ENCODE measurements at places on chromosomes 3 and 15. TPM values are rescaled to one million over a fixed set of nuclear protein-coding genes. Genes with fewer than 3 reads are reported as not detected.

Gene ITPKA
- 1.2 TPM for total RNA-seq

Gene OR4F15
- not detected for total RNA-seq

- H3K4me3 ChIP-seq: peak overlapping the region; percentile 77
- peak; percentile 47 for DNase-seq
- no peak overlapping the region for H3K27ac ChIP-seq
- peaks cover 17% of the 10 kb centered on the region for H3K4me1 ChIP-seq
- H3K27me3 ChIP-seq: peaks cover 62% of the 10 kb centered on the region
Measured at GRCh38 chr15:25862472-25863110, 536 bp downstream of the ATP10A start.

DNA sequence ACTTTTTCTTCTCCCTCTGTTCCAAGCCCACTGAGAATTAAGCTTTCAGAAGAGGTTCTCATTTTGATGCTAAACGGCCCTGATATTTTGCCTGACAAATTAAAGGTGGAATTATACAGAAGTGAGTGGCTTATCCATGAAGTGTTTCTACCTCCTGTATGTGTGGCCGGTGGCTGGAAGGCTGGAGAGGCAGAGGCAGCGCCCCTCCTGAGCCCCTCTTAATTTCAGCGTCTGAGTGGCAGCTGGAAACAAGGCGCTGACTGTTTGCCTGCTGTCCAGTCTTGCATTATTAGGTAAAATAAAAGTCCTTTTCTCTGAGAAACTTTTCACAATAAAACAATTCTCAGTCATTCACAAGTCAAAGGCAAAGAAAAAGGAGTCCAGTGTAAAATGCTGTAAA, 685.7 kb downstream of the MCTP2 start:
- H3K4me1 ChIP-seq: no peaks in the 10 kb centered on the region
- no peak overlapping the region for H3K4me3 ChIP-seq
- DNase-seq: no peak
- H3K27ac ChIP-seq: no peak overlapping the region

DNA sequence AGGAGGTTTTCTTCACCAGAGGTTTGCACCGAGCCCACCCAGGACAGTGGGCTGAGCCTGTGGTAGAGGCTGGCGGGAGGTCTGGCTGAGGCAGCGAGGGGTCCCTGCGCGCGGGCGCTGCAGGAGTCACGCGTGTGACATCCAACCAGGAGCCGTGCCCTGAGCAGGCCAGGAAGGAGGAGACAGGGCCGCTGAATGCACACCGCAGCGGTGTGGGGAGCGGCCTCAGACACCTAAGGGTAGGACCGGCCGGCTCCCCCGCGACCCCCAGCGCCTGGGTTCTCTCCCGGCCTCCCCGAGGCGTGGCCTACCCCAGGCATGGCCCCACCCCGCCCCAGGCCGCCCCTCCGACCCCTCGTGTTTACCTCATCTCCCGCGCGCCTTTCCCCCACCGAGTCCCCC, 412 bp downstream of the SLC41A3 start:
- H3K36me3 ChIP-seq: peaks cover 23% of the 10 kb centered on the region
- H3K4me3 ChIP-seq: peak overlapping the region; percentile 91
- H3K27me3 ChIP-seq: peaks cover 12% of the 10 kb centered on the region
- DNase-seq: peak; percentile 52
- peaks cover 13% of the 10 kb centered on the region for H3K4me1 ChIP-seq
- no peak overlapping the region for H3K27ac ChIP-seq

DNA sequence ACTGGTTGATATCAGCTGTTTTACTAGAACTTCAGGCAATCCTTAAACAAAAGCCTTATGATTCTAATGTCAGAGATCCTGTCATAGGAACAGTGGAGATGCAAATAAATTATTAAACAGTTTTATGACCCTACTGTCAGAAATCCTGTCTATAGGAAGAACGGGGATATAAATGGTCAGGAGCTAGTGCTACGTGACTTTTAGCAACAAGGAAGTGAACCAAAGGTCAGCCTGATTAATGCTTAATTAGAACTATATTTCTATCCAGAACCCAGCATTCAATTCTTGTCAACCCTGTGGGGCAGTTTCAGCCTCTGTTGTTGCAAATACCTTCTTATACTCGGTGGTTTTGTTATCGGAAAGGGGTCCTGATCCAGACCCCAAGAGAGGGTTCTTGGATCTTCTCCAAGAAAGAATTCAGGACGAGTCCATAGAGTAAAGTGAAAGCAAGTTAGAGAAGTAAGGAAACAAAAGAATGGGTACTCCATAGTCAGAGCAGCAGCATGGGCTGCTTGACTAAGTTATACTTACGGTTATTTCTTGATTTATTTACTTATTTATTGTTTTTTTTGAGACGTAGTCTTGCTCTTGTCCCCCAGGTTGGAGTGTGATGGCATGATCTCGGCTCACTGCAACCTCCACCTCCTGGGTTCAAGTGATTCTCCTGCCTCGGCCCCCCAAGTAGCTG, 59.9 kb upstream of the RNU6-1 start:
- H3K4me1 ChIP-seq: peaks cover 10% of the 10 kb centered on the region
- H3K27me3 ChIP-seq: no peaks in the 10 kb centered on the region
- DNase-seq: no peak
- no peak overlapping the region for H3K4me3 ChIP-seq
- H3K36me3 ChIP-seq: peaks cover 22% of the 10 kb centered on the region
- H3K27ac ChIP-seq: no peak overlapping the region

DNA sequence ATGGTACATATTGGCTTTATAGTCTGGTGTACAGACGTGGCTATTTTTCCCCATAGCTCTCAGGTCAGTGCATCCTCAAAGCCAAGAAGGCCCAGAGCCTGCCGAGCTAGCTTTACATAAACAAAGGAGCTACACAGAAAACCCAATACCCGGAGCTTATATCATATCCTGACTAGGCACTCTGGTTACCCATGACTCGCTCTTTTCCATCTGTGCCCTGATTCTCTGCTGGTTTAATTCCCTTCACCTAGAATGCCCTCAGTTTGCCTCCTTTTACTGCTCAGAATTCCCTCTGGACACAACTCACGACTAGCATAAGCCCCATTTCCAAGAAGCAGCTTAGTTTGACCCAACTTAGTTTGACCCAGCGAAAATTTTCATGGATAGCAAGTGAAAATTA, 110.8 kb downstream of the TIGIT start:
- 0 out of 2 replicates have a peak overlapping the region, but pooled peaks have one; percentile 30 for H3K27ac ChIP-seq
- H3K27me3 ChIP-seq: no peaks in the 10 kb centered on the region
- H3K4me3 ChIP-seq: no peak overlapping the region
- DNase-seq: no peak

All from WTC11 (cell line).